Osteocyte (in vitro differentiated cells): ENCODE measurements at places on chromosomes 7 and 10. TPM values are rescaled to one million over a fixed set of nuclear protein-coding genes. Genes with fewer than 3 reads are reported as not detected.
A peak's percentile ranks its signal among the peaks of the same experiment; 100 is the strongest.

- DNase-seq: peak; percentile 80
These were observed 19.8 kb upstream of the ZNF273 start for GRCh38 chr7:64883113-64883905.

The CCL26 gene
- total RNA-seq: not detected in 2 replicates

DNA sequence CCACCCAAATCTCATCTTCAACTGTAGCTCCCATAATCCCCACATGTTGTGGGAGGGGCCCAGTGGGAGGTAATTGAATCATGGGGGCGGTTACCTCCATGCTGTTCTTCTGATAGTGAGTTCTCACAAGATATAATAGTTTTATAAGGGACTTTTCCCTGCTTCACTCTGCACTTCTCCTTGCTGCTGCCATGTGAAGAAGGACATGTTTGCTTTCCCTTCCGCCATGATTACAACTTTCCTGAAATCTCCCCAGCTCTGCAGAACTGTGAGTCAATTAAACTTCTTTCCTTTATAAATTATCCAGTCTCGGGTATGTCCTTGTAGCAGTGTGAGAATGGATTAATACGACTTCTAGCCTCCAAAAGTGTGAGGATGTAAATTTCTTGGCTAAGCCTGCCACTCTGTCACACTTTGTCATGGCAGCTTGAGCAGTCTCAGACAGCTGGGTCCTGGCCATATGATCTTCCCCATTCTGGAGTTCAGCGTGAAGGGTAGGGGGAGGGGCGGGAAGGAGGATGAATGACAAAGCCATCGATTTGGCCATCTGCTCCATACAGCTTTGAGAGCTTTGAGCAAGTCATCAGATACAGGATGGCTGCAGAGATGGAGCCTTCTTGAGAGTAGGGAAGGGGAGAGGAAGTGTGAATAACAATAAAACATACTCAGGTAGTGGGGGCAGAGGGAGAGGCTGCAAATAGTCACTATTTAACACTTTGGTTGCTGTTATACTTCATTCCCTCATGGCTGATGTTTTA, 19.1 kb upstream of the INPP5F start:
- no peak for DNase-seq

The SPDYE5 gene
- total RNA-seq: not detected in 2 replicates

The ABCC2 gene
- 0.24 and 0.39 TPM in 2 replicates for total RNA-seq

The SHTN1 gene
- total RNA-seq: 23.7 and 26.1 TPM in 2 replicates

DNA sequence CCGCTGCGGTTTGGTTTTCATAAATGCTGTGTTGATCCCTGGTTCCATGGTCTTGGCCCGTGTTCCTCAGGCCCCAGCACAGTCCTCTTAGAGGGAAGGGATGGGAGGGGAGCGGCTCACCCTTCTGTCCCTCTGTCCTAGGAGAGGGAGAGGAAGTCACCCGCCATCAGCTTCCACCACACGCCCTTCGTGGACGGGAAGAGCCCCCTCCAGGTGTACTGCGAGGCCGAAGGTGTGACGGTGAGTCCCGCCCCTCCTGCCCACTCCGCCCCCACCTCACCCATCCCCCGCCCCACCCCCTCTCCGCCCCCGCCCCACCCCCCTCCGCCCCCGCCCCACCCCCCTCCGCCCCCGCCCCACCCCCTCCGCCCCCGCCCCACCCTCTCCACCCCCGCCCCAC, 37.5 kb upstream of the DPYSL4 start:
- DNase-seq: no peak

The SPRN gene
- 2.2 and 2.7 TPM in 2 replicates for total RNA-seq

DNA sequence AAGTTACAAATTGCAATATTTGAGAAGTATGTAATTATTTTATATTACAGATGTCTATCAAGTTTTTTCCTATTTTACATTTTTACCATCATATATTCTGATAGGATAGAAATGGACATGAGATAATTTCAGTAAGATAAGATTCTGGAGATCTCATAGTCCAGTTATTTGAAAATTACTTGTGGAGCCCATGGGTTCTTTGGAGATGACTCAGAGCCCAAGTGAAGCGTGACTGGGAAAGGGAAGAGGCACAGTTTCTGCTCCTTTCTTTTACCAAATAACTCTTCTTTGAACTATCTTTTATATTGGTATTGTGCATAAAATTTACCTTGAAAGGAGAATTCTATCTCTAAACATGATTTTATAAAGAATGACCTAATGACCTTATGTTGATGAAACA, 2.4 kb downstream of the CD36 start:
- DNase-seq: no peak

- DNase-seq: no peak
These were observed 103.7 kb upstream of the FZD8 start for GRCh38 chr10:35745617-35746403.

DNA sequence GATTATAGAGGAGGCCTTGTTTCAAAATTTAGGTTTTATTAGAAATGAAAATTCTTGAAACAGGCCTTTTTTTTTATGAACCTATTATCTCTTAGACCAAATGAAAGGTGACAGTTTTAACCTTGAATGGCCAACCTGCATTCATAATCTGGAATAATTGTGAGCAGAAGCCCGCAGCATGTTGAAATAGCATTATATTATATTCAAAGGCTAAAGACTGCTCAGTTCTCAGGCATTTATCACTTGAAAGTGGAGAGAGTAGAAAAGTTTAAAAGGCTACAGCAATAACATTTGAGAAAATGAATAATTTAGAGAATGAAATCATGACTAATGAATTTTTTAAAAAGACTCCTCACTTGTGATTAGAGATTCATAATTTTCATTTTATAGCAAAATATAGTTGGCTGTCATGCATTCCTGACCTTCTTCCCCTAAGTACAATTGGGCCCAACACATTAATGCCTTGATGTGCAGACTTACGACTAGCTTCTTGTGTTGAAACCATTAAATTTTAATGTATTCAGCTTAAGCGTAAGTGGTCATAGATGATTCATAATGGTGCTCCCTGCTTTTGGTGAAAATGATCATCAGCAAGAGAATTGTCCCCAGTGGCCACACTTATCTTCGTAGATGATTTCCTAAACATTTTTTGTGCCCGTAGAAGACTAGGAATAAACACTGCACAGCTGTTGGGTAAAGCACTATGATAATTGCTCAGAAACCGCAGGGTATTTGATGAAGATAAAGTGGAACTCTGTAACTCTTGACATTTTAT, 346.6 kb upstream of the BMPER start:
- DNase-seq: no peak

GRCh38 chr7:20264623-20265022, 47.4 kb upstream of the MACC1 start:
- DNase-seq: no peak

GRCh38 chr10:49395741-49396665, at the start of gene DRGX:
Gene DRGX (minus strand): TSS chr10:49396089. CDS start chr10:49395440, 649 bp downstream.
- peak; percentile 34 for DNase-seq

- DNase-seq: no peak
These were observed 69.5 kb downstream of the NPSR1 start for GRCh38 chr7:34727464-34727995.

The CNNM1 gene
- 0.24 TPM in 2 replicates for total RNA-seq

GRCh38 chr10:33201971-33202370, 132.5 kb downstream of the NRP1 start:
- no peak for DNase-seq

GRCh38 chr7:48636391-48637015, 287.8 kb upstream of the CDC14C start:
- DNase-seq: no peak

The SKAP2 gene
- 11.7 and 13.7 TPM in 2 replicates for total RNA-seq

The PROSER2 gene
- total RNA-seq: 7.1 and 8.8 TPM in 2 replicates

DNA sequence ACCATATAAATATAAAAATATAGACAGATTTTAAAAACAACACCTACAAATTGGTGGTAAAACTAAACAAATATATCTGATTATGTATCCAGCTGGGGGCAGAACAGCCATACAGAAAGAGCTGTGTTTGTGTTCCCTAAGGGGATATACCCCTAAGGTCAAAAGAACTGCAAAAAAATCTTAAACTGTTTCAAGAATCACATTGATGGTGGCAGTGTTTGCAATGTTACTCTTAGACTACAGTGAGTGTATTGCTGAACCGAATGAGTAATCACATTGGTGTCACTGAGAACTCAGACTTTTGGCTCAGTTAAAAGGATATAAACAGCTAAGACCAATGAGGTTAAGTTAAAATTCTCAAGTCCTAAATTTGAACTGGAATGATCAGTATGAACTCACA, 27.1 kb upstream of the PTPRN2 start:
- DNase-seq: no peak

The MYO1G gene
- total RNA-seq: 0.05 TPM in 1 of 2 replicates, not detected in the other

GRCh38 chr10:126135177-126135576, 238.8 kb downstream of the FANK1 start:
- no peak for DNase-seq

- DNase-seq: no peak
These were observed 103.2 kb upstream of the CYP26C1 start for GRCh38 chr10:92957223-92958010.

GRCh38 chr7:151018421-151019129, 5.7 kb downstream of the ATG9B start:
- no peak for DNase-seq

- no peak for DNase-seq
These were observed 34.5 kb downstream of the RTKN2 start for GRCh38 chr10:62234077-62234605.

DNA sequence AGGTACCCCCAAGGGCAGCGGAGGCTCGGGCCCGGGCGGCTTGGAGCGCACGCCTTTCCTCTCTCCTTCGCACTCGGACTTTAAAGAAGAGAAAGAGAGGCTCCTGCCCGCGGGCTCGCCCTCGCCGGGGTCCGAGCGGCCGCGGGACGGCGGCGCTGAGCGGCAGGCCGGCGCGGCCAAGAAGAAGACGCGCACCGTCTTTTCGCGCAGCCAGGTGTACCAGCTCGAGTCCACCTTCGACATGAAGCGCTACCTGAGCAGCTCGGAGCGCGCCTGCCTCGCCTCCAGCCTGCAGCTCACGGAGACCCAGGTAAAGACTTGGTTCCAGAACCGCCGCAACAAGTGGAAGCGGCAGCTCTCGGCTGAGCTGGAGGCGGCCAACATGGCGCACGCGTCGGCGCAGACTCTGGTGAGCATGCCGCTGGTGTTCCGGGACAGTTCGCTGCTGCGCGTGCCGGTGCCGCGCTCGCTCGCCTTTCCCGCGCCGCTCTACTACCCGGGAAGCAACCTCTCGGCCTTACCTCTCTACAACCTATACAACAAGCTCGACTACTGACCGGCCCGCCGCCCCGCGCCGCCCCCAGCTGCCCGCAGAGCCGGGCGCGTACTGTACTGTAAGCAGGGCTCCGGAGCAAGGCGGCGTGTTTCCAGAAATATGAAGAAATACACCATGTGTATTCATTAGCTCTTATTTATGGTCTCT, 1.8 kb downstream of the HMX2 start:
- peak; percentile 83 for DNase-seq

DNA sequence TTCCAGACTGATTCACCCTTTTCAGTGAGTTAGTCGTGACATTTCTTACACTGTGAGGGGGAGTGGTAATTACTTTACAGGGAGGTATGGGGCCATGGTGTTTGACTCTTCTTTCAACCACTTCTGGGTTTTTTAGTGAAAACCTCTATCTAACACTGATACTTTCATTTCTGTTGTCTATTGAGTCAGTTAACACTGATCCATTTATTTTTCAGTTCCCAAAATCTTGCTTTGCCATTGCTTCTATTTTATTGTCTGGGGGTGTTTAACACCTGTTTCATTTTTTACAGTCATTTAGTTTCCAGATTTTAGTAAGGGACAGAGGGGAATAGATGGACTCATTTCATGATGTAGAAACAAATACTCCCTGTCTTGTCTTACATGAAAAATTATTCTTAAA, 61.5 kb downstream of the HELLS start:
- DNase-seq: no peak

- DNase-seq: no peak
These were observed 347.3 kb upstream of the NPVF start for GRCh38 chr7:25575634-25576033.

DNA sequence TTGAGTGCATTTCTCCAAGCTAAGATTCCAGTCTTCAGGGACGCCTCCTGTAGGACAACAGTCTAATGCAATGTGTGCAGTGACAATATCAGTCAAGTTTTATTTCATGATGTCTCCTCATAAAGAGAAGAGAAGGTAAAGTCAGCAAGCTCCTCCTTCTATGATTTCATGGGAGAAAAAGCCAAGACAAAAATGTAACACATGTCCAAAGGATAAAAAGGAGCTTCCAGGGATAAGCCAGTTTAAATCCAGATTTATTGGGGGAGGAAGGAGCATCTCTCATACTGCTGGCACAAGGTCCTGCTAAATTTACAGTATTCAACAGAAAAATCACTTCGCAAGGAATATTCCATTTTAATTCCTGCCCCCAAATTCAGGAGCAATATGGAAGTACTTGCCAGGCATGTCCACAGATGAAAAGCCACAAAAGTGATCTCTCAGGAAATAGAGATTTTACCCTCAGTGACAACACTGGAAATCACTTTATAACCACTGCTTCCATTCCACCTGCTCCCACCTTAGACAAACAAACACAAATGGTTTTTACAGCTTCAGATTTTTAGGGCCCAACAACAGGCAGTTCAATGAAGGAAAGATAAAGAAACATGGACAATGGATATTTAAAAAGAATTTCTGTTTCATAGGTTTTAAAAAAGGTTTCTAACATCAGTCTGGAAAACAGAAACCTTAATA, 677.5 kb upstream of the C7orf33 start:
- DNase-seq: no peak

The CCL24 gene
- not detected in 2 replicates for total RNA-seq

DNA sequence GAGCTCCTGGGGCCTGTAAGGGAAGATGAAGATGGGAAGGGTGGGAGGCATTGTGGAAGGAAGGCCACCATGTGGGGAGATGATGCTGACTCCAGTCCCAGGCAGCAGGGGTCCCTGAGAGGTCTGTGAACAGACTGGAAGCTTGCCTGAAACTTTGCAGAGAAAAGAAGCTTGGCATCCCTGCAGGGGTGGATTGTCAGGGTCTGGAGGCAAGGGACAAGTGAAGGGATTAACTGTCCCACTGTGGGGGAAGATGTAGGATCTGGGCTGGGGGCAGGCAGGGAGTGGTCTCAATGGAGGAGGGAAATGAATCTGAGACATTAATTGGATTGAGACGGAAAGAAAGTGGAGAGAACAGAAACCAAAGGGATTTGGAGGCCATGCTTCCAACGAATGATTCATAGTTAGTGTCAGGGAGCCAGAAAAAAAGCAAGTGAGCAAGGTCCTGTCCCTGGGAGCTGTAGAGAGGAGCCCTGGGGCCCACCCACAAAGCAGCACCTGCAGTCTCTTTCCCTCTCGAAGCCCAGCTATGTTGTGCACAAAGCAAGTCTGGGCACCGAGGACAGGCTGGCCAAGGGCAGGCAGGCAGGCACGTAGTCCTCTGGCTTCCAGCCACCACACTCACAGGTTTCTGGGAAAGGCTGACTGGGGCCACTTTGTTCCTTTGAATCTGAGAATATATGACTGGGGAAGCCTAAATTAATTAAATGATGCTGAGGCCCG, 4.7 kb upstream of the SLC18A3 start:
- peak; percentile 66 for DNase-seq

The ARHGEF35 gene
- total RNA-seq: 1.1 and 1.8 TPM in 2 replicates
